ENCODE measurements at places on chromosomes 2 and 18.

DNA sequence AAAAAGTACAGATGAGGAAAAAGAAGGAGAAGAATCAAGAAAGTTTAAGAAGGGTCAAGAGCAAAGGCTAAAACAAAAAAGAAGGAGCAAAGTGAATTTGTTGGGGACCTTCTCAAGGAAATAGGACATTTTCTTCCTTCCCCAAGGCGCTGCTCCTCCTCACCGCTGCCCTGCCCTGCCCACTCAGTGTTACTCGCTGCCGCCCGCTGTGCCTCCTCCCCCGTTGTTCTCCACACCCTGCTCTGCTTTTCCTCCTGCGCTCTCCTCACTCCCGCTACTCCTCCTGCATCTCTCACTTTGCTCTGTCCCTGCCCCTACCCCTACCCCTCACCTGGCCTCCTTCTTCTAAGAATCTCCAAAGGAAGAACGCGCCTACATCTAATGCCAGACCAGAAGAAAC, 50.7 kb downstream of the ID2 start:
- no peaks in the 10 kb centered on the region for H3K27me3 ChIP-seq
- H3K27ac ChIP-seq: peak overlapping the region; percentile 69
- no peak for DNase-seq
- H3K4me1 ChIP-seq: peaks cover 2% of the 10 kb centered on the region
- H3K36me3 ChIP-seq: peaks cover 16% of the 10 kb centered on the region

GRCh38 chr2:54471221-54471711, 15.1 kb downstream of the SPTBN1 start:
- H3K4me1 ChIP-seq: no peaks in the 10 kb centered on the region
- H3K36me3 ChIP-seq: no peaks in the 10 kb centered on the region
- peaks cover 7% of the 10 kb centered on the region for H3K27me3 ChIP-seq
- no peak overlapping the region for H3K27ac ChIP-seq
- no peak overlapping the region for H3K4me3 ChIP-seq

DNA sequence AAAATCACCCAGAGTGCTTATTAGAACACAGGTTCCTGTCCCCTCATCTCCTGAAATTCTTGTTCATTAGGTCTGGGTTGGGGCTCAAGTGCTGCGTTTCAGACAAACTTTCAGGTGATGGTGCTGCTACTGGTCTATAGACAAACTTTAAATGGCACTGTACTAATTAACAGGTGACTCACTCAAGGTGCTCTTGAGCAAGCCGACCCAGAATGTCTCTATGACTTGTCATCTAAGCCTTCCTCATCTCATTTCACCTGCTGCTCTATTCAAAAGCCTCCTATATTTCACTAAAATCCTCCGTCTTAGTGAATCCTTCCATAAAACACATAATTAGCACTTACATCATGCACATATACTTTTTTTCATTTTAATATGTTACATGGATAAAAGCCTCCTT, 29.9 kb upstream of the STK39 start:
- no peaks in the 10 kb centered on the region for H3K36me3 ChIP-seq
- no peak overlapping the region for H3K4me3 ChIP-seq
- peaks cover 26% of the 10 kb centered on the region for H3K27me3 ChIP-seq

- no peaks in the 10 kb centered on the region for H3K36me3 ChIP-seq
- no peak for DNase-seq
- peaks cover 6% of the 10 kb centered on the region for H3K27me3 ChIP-seq
- H3K4me1 ChIP-seq: no peaks in the 10 kb centered on the region
- no peak overlapping the region for H3K27ac ChIP-seq
These were observed 90.1 kb upstream of the NEDD4L start for GRCh38 chr18:57953883-57954282.

DNA sequence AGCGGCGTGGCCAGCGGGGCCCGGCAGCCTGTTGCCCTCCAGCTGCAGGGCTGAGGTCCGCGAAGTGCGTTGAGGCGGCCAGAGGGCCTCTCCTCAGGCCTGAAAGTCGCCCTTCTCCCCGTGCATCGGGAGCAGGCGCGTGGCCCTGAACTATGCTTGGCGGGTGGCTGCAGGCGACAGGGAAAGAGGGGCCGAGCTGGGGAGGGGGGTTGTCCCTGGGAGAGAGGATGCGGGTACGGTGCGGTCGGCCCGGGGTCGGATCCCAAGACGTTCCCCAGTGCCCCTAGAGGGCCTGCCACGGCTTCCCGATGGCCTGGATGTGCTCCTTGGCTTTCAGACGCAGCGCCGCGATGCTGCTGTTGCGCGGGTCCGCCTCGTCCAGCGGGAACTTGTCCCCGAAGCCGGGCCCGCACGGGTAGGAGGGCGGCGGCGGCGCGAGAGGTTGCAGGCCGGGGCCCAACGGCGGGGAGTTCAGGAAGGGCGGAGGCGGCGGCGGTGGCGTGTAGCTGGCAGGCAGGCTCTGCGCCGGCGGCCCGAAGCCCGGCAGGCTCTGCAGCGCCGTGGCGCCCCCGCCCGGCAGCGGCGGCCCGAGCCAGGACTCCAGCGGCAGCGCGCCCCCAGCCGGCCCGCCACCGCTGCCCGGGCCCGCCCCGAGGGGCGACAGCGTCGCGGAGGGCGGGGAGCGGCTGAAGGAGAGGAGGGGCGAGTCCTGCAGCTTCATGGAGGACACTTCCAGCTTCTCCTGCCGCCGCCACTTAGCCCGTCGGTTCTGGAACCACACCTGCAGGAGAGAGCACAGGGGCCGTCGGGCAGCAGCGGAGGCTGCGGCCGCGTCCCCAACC, 4.3 kb downstream of the RAX start:
- peaks cover 29% of the 10 kb centered on the region for H3K4me1 ChIP-seq
- H3K36me3 ChIP-seq: peaks cover 6% of the 10 kb centered on the region
- no peak for DNase-seq
- H3K27ac ChIP-seq: no peak overlapping the region

GRCh38 chr18:57561728-57562423, 24.6 kb downstream of the FECH start:
- no peaks in the 10 kb centered on the region for H3K27me3 ChIP-seq
- H3K4me3 ChIP-seq: no peak overlapping the region
- no peak for DNase-seq

GRCh38 chr2:236001166-236001828, 166.9 kb downstream of the GBX2 start:
- no peaks in the 10 kb centered on the region for H3K27me3 ChIP-seq
- H3K4me1 ChIP-seq: no peaks in the 10 kb centered on the region
- no peak overlapping the region for H3K27ac ChIP-seq

DNA sequence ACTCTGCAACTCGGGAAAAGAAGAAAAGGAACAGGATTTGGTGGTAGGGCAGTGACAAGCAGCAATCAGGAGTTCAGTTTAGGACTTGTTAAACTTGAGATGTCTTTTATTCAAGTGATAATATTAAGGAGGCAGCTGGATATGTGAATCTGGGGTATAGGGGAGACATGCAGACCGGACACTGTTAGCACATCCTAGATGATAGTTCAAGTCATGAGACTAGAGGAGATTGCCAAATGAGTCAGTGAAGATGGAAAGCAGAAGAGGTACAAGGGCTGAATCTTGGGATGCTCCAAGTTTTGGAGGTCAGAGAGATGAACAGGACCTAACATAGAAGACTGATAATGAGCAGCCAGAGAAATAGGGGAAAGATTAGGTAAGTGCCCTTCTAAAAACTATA, 69.5 kb upstream of the PSME4 start:
- peaks cover 2% of the 10 kb centered on the region for H3K4me1 ChIP-seq
- no peak overlapping the region for H3K4me3 ChIP-seq
- DNase-seq: no peak
- no peak overlapping the region for H3K27ac ChIP-seq
- H3K27me3 ChIP-seq: no peaks in the 10 kb centered on the region

DNA sequence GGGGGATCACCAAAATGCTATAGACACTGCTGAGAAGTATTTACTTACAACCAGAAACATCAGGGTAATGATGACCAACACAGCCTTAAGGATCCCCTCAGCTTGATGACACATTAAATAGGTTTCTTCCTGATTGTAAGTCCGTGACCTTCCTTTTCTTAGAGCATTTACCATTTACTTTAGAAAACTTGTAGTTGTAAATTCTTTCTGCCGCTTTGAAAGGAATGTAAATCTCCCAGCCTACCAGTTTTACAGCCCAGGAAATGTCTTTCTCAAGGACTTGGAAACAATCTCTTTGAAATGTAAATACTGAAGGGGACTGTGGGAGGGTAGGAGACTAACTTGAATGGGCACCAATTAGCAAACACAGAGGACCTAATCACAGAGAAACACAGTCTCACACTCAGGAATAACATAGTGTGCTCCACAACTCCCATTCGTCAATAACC, 278.6 kb downstream of the DSC3 start:
- H3K4me1 ChIP-seq: no peaks in the 10 kb centered on the region
- H3K27me3 ChIP-seq: no peaks in the 10 kb centered on the region
- no peak for DNase-seq

GRCh38 chr2:152394326-152394725, 59.4 kb downstream of the FMNL2 start:
- H3K4me3 ChIP-seq: no peak overlapping the region
- H3K36me3 ChIP-seq: no peaks in the 10 kb centered on the region
- H3K27ac ChIP-seq: no peak overlapping the region

DNA sequence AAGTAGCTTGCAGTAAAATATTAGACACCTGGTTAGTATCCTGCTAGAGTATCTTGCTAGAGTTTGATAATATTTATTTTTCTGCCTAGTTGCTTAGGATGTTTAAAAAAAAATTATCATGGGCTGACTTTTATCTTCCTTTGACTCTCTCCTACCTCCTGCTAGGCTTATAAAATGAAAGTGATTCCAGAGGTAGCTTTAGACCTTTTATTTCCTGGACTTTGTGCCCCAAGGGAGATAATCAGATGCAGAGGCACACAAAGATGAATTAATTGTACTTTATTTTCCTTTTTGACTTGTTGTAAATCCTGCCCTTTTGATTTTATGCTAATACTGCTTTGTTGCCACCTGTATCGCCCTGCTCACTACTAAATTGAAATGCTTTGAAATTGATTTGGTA, 130.7 kb downstream of the WDSUB1 start:
- H3K27me3 ChIP-seq: peaks cover 22% of the 10 kb centered on the region
- DNase-seq: no peak
- no peak overlapping the region for H3K27ac ChIP-seq
- peaks cover 2% of the 10 kb centered on the region for H3K36me3 ChIP-seq
- peaks cover 13% of the 10 kb centered on the region for H3K4me1 ChIP-seq

DNA sequence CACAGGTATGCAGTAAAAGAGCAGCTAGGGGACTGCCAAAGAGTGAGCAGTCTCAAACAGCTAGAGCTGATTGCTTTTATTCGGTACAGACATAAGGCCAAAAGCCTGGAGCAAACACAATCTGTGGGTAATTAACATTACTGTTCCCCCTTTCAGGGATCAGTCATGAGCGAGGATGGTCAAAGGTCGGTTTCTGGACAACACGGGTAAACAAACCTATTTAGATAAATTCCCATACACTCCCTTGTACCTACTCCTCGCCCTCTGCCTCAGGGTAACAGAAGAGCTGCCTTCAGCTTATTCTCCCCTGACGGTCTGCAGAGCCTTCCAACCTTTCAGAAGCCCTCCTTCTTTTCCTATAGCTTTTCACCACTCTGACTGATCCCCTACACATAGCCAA, 586.0 kb downstream of the SUCLG1 start:
- DNase-seq: no peak
- no peak overlapping the region for H3K27ac ChIP-seq
- H3K36me3 ChIP-seq: peaks cover 5% of the 10 kb centered on the region
- no peaks in the 10 kb centered on the region for H3K4me1 ChIP-seq
- H3K4me3 ChIP-seq: no peak overlapping the region

DNA sequence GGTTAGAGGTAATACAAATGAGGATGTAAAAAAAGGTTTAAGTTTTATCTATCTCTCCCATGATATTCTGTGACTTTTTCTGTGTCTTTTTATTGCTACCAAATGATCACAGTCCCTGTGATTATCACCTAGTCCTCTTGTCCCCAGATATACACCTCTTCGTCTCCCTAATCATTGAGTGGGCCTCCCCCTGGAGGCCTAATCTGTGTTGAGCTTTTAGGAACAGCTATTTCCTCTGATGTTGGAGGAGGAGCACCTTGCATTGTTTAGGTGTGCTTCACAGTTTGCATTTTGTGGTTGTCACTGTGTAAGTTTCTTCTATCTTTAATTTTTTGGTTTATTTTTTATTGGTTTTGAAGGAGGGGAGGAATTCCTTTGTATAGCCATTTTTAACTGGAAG, 33.3 kb downstream of the CCDC85A start:
- H3K4me1 ChIP-seq: no peaks in the 10 kb centered on the region
- no peaks in the 10 kb centered on the region for H3K27me3 ChIP-seq
- no peak for DNase-seq
- no peaks in the 10 kb centered on the region for H3K36me3 ChIP-seq
- H3K4me3 ChIP-seq: no peak overlapping the region
- no peak overlapping the region for H3K27ac ChIP-seq

DNA sequence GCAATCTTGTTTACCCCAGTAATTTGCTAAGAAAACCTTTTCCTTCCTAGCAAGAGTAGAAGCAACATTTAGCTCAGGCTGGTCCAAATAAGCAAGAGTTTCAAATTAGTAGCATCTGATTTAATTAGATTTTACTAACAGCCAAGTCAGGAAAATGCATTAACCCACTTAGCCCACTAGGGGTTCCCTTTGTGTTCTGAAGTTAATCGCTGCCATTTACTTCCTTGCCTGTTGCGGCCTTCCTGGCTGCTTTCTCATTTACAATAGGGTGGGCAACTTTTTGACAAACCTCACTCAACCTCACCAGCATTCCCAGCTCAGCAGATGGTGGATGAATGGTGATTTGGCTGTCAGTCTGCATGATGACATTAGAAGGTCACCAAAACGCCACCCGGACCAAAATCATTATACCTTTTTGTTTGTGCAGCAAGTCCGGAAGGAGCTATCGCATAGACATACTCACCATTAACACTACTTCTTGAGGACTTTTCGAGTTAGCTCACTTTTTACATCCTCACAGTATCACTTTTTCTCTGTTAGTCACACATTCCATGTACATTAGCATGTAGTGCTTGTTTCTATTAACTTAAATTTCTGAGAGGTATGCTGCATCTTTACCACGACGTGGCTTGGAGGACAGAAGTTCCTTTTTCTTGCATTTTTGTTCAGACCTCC, 101.5 kb upstream of the SETBP1 start:
- H3K27ac ChIP-seq: no peak overlapping the region
- H3K36me3 ChIP-seq: no peaks in the 10 kb centered on the region
- no peaks in the 10 kb centered on the region for H3K4me1 ChIP-seq
- no peak overlapping the region for H3K4me3 ChIP-seq
- DNase-seq: no peak

DNA sequence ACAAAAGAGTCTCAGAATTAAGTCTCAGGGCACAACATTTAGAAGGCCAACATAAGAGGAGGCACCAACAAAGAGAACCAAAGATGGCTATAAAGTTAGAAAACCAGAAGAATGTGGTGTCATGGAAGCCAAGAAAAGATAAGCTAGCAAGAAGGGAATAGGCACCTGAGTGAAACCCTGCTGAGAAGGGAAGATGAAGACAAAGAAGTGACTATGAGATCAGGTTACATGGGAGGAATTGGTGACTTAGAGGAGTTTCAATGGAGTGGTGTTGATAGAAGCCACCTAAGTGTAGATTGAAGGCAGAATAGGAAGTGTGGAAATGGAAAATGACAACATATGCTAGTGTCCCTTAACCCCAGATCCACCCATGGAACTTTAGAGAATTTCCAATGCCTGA, 327.6 kb upstream of the KCNJ3 start:
- no peaks in the 10 kb centered on the region for H3K4me1 ChIP-seq
- H3K27ac ChIP-seq: no peak overlapping the region
- no peak for DNase-seq
- H3K27me3 ChIP-seq: no peaks in the 10 kb centered on the region
- no peaks in the 10 kb centered on the region for H3K36me3 ChIP-seq

GRCh38 chr18:71250191-71250590, 961.3 kb downstream of the SOCS6 start:
- H3K27me3 ChIP-seq: no peaks in the 10 kb centered on the region
- no peaks in the 10 kb centered on the region for H3K36me3 ChIP-seq
- no peak overlapping the region for H3K4me3 ChIP-seq
- no peak for DNase-seq
- H3K4me1 ChIP-seq: no peaks in the 10 kb centered on the region

Measured in T-helper 17 cell (primary cell).